ENCODE measurements at places on chromosomes 16 and 17.

DNA sequence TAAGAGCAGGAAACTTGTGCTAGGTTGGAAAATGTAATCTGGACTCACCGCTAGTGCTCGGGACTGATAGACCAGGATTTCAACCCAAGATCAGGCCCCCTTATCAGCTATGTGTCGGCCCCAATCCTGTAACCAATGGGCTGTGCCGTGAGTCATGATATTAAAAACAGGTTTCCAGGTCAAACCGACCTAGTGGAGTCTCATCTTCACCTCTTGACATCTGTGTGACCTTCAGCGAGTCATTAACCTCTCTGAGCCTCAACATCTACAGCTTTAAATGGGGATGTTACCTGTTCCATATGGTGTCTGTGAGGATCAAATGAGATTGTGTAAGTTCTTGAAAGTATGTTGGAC is 512 bp downstream of the PMM2 start:
- no peak for DNase-seq

DNA sequence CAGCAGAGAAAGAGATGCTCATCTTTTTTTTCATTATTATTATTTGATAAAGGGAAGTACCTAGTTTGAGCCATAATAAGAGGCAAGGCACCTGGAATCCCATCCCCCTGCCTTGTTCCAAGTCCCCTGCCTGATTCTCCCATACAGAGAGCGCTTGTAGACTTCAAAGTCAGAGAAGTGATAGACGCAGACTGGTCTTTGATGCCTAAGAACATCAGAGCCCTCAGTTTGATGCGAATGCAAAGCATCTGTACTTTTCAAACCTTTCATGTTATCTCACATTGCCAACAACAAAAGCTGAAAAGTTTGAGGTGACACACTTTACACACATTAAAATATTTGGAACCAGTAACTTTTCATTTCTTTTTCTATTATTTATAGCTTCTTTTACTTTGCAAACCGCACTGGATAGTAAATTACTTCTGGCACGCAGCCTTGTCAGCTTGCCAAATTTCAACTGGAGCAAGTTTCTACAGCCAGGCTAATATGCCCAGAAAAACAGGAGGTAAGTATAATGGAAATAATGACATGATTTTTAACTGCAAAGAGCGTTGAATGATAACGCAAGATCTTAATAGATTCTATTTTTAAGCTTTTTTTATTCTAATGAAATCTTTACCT is 5.9 kb upstream of the UTP6 start:
- DNase-seq = no peak

- DNase-seq = no peak
These were observed 42.0 kb downstream of the RPA1 start for GRCh38 chr17:1871756-1872155.

- no peak for DNase-seq
These were observed 21.0 kb upstream of the FZD2 start for GRCh38 chr17:44536090-44536953.

GRCh38 chr16:25950586-25951281 is 259.0 kb downstream of the HS3ST4 start:
- no peak for DNase-seq

GRCh38 chr17:28492352-28493310 is 13.5 kb upstream of the FOXN1 start:
- no peak for DNase-seq

DNA sequence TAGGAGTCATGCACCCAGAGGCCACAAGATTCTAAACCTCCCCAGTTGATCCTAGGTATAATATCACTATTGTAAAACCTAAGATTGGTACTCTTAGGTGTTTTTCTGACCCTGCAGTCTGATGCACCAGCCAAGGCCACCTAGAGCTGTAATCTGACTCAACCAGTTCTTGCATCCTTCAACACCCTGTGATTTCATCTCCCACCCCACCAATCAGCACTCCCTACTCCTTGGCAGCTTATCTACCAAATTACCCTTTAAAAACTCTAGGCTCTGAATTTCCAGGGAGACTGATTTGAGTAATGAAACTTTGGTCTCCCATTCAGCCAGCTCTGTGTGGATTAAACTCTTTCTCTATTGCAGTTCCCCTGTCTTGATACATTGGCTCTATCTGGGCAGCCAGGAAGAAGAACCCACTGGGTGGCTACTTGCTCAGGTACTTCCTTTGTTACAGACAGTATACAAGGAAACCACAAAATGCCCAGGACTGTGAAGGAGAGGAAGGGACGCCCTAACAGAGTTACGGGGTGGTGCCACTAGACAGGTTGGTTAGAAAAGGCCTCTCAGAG is 1.2 kb upstream of the CDIP1 start:
- no peak for DNase-seq

- DNase-seq = no peak
These were observed 12.9 kb downstream of the P2RX5 start for GRCh38 chr17:3683054-3683511.
